ENCODE measurements at places on chromosomes 7 and 10.
A peak's percentile ranks its signal among the peaks of the same experiment; 100 is the strongest.

- DNase-seq: no peak
Observed at GRCh38 chr10:61399406-61399805, 53.8 kb downstream of the TMEM26 start.

DNA sequence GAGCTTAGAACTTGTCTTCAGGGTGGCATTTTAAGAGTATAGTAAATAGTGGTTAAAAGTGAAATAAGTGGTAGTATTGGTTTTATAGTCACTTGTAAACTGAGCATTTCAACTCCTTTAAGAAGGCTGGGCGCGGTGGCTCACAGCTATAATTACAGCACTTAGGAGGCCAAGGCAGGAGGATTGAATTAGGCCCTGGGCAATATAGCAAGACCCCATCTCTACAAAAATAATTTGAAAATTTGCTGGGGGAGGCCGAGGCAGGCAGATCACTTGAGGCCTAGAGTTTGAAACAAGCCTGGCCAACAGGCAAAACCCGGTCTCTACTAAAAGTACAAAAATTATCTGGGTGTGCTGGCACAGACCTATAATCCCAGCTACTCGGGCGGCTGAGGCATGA is 64.4 kb upstream of the BAMBI start:
- no peak for DNase-seq

DNA sequence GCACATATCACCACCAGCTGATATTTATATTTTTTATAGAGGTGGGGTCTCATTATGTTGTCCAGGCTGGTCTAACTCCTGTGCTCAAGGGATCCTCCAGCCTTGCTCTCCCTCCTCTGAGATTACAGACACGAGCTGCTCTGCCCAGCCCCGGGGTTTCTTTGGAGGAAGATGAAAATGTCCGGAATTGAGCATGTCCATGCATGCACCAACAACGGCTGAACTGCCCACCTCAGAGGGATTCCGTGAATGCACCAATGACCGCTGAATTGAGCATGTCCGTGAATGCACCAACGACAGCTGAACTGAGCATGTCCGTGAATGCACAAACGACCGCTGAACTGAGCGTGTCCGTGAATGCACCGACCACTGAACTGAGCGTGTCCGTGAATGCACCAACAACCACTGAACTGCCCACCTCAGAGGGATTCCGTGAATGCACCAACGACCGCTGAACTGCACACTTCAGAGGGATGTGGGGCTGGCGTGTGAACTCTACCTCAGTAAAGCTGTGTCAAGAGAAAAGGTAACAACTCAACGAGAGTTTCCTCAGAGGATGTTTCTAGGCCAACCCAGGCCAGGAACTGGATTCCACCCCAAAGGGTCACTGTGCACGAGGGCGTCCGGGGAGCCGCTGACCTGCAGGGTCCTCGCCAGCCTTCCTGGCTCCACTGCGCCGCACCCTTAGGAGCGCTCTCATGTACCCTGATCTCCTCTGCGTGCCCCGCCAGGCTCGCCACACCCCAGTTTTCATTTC is 34.9 kb upstream of the INPP5A start:
- DNase-seq: no peak

- DNase-seq: peak; percentile 55
Observed at GRCh38 chr10:124254490-124254889, 161.1 kb upstream of the CHST15 start.

DNA sequence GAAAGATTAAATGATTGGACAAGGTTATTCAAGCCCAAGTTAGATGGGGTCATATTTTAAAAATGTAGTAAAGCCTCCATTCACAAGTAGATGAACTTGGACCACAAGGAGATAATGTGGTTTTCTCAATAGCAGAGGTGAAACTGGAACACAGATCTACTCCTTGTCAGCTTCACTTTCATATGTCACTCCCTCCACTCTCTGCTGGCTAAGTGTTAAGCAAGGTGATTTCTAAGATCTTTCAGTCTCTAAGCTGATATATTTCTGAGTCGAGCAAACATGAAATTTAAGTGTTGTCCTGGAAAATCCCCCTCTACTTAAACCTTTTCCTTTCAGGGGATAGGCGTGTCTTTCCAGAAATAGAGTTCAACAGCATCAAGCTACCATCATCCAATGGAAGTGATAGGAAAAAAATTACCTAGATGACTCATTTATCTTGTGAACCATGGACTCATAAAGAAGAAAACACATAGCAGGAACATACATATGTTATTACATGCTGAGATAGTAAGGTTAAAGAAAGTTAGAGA is 275.0 kb downstream of the PTEN start:
- DNase-seq: no peak

- no peak for DNase-seq
Observed at GRCh38 chr10:110793886-110794285, 77.8 kb upstream of the PDCD4 start.

GRCh38 chr10:13195016-13195415 is 33.7 kb downstream of the MCM10 start:
- no peak for DNase-seq

DNA sequence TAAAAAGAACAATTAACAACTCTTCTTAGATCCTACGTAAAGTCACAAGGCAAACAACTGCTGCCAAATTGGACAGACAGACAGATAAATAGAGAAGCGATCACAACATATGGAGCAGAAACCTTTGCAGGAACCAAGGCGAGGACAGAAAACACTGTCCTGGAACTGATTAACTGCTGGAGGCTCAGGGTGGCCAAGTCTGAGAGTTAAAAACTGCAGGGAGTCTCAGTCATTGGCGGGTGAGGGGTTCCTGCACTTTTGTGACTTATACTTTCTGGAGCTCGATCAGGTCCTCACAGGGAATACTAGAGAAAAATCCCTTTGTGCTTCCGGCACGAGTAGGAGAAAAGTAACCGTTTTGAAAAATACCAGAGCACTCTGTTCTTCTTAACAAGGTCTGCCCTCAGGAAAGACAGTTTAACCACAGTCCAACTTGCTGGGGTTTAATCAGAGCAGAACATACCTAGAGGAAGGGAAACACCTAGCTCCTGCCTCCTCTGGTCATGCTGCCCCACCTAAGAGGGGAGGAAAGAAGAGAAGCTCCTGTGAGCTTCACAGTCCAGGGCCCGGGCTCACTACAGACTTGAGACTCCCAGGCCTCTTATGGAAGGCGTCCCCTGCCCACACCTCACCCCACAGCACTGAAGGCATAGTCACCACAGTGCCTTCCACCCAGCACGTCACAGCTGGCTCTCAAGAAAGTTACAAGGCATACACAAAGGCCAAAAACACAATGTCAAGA is 74.9 kb downstream of the LARP4B start:
- DNase-seq: no peak

GRCh38 chr7:18575622-18576572 is 80.3 kb downstream of the HDAC9 start:
- DNase-seq: no peak

- DNase-seq: peak; percentile 85
Observed at GRCh38 chr7:1865571-1866255, 195.6 kb downstream of the ELFN1 start.

DNA sequence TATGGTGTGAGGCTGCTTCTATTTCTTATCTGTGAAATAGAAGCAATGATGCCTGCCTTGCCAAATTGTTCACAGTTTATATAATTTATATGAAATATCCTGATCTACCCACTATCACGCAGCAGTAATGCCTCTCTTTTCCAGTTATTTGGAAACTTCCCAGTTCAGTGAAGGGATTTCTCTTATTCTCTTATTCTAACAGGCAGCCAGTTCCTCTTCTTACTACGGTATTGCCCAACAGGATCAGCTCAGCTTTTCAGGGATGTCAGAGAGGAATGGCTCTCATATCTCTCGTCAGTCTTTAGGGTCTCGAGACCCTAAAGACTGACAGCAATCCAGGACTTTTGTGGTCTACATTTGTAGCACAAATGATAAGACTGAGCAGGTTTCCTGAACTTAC is 215.6 kb downstream of the CREB5 start:
- no peak for DNase-seq

- peak; percentile 22 for DNase-seq
Observed at GRCh38 chr7:122546496-122546895, 152.4 kb downstream of the RNF133 start.

- DNase-seq: no peak
Observed at GRCh38 chr7:114981323-114981722, 59.4 kb downstream of the MDFIC start.

DNA sequence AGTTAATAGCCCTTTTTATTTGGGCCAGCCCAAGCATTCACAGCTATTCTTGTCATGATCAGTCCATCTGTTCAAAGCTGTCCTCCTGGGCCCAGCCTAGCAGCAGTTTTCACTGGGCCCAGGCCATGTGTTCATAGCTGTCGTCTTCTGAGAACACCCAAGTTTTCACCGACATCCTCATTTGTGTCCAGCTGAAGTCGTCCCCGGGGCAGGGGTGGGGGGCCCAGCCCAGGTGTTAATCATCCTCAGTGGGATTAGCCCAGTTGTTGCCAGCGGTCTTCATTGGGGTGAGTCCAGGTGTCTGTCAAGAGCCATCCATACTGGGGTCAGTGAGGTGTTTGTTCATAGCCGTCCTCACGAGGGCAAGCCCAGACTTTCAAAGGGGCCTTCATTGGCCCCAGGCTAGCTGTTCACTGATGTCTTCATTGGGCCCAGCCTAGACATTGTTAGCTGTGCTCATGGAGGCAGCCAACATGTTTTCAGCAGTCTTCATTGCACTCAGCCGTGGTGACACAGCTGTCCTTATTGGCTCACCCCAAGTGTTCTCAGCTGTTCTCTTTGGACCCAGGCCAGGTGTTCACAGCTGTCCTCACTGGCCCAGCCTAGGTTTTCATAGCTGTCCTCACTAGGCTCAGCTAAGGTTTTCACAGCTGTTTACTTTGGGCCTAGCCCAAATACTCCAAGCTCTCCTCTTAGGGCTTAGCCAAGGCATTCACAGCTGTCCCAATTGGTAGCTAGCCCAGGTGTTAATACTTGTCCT is 10.0 kb downstream of the FRG2B start:
- no peak for DNase-seq

DNA sequence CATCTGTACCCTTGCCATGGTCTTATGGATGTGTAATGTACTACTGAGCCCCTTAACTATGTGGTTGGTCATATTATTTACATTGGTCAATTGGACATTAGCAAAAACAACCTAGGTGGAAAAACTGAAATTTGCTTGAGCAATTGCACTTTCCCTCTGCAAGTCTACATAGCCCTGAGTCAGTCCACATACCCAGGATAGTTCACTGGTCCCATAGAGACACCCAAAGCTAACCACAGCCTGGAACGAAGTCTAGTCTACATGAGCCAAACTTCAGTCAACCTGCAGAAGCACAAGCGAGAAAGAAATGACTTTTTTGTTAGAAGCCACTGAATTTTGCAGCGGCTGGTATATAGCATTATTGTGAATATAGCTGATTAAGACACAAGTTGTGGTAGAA is 37.6 kb upstream of the COL1A2 start:
- no peak for DNase-seq

DNA sequence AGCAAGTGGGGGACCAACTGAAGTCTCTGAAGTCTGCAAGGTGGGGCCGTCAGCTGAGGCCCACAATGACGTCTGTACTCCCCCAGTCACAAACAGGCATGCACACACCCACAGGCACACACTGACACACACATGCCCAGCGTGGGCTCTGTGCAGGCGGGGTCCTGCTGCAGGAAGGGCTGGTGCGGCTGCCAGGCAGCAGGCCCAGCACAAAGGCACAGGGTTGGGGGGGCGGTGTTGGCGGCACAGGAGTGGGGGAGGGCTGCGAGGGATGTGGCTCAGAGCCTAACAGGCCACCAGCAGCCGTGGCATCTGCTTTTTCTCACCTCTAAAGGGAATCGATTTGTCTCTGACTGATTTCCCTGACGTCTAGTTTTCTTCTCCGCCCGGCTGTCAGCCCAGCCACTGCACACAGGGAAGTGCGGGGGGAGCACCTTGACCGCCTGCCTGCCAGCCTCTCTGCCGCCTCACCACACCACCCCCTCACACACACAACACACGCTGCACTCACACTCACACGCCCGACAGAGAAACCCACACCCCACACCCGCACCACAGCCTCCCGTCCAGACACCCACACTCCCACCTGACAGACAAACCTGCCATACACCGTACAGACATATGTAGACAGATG is 43.5 kb upstream of the ZMIZ1 start:
- peak; percentile 80 for DNase-seq

DNA sequence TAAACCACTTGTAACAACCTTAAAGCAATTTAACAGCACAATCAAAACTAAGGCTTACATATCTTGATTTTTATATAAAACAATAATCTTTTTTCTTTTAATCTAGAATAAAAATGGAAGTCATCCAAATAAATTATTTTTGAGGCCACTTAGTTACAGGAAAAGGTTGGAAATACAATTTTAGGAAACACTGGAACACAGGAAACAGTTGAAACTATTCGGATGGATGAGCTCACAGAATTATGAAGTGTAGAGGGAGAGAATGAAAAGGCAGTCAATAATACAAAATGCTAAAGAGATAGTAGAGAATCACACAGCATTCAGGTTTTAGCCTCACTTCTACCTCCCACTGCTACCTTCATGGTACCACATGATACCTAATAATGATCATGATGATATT is 124.2 kb downstream of the SEMA3D start:
- no peak for DNase-seq

DNA sequence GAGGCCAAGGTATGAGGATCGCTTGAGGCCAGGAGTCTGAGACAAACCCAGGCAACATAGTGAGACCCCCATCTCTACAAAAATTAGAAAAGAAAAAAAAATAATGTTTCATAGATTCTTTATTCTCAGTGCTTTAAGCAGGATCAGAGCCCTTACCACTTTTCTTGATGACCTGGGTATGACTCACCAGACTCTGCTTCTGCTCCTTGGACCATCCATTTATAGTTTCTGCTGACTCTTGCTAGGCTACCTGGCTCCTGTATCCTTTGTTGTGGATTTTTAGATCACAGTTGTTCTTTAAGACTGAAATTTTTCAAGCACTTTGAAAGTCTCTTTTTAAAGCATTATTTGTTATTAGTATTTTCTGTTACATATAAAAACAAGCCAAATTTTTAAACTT is 411.1 kb downstream of the GFRA1 start:
- no peak for DNase-seq

- no peak for DNase-seq
Observed at GRCh38 chr10:129331839-129332220, 135.2 kb upstream of the MGMT start.

DNA sequence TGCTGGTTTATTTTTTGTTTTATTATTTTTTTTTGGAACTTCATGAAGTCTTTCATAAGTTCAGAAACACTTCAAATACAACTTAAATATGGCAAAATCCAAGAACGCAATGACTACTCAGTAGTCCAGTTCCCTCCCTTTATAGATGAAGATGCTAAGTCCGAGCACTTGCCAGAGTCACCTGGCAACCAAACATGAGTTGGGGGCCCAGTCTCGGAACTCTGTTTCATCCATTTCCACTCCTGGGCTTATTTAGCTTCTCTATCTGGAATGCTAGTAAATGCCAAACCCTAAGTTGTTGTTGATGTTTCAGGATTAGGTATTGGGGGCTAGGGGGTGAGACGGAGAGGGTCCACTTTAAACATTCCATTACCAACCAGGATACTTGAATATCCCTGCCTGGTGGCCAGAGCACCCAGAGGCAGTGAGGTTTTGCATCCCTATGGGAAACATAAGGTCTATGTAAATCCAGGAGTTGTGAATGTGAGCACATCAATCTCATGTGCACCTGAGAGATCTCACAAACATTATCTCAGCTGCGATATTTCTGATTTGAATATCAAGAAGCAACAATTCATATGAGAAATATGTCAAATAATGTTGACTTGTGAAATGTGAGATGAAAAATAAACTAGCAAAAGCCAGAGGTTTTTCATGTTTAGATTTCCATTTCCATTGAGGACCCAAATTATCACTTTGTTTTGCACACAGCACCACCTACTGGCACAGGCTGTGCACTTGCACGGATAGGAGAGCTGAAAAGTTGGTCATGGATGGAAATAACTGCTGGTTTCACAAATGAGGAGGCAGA is 129.3 kb downstream of the PKD1L1 start:
- DNase-seq: peak; percentile 75
